ENCODE measurements at places on chromosomes 1 and 21.

- DNase-seq = no peak
These were observed 24.3 kb downstream of the RTCA start for GRCh38 chr1:100290291-100290690.

GRCh38 chr1:95168761-95169351 is 51.7 kb downstream of the TLCD4 start:
- DNase-seq = no peak

GRCh38 chr1:205259324-205259832 is 31.6 kb downstream of the TMCC2 start:
- DNase-seq = no peak

GRCh38 chr1:182080040-182080439 is 18.5 kb upstream of the ZNF648 start:
- DNase-seq = no peak

Data from stimulated activated CD8-positive, alpha-beta memory T cell treated with anti-CD3 and anti-CD28 coated beads, Interleukin-15, amount 100 ng/mL, for 24 hours (primary cell).